Naive thymus-derived CD8-positive, alpha-beta T cell (primary cell): ENCODE measurements at places on chromosomes 6 and 20. TPM values are rescaled to one million over a fixed set of nuclear protein-coding genes. Genes with fewer than 3 reads are reported as not detected.

- H3K36me3 ChIP-seq = peaks cover 7% of the 10 kb centered on the region
- H3K4me1 ChIP-seq = no peaks in the 10 kb centered on the region
- no peak overlapping the region for H3K27ac ChIP-seq
These were observed 102.2 kb downstream of the DCDC2 start for GRCh38 chr6:24255676-24256075.

- H3K4me1 ChIP-seq = no peaks in the 10 kb centered on the region
- no peaks in the 10 kb centered on the region for H3K27me3 ChIP-seq
- H3K36me3 ChIP-seq = no peaks in the 10 kb centered on the region
These were observed 237.2 kb upstream of the ID4 start for GRCh38 chr6:19599796-19600464.

GRCh38 chr6:114648847-114649246 lies 306.0 kb upstream of the HS3ST5 start:
- no peaks in the 10 kb centered on the region for H3K27me3 ChIP-seq
- no peak overlapping the region for H3K27ac ChIP-seq
- no peaks in the 10 kb centered on the region for H3K4me1 ChIP-seq
- no peaks in the 10 kb centered on the region for H3K36me3 ChIP-seq
- DNase-seq = no peak

- no peak for DNase-seq
- H3K4me3 ChIP-seq = no peak overlapping the region
- H3K27me3 ChIP-seq = no peaks in the 10 kb centered on the region
- no peaks in the 10 kb centered on the region for H3K36me3 ChIP-seq
- peaks cover 7% of the 10 kb centered on the region for H3K4me1 ChIP-seq
These were observed 178.8 kb upstream of the SNX9 start for GRCh38 chr6:157644043-157644810.

TBX18 gene
- total RNA-seq = not detected

TCP11 gene
- total RNA-seq = not detected

GRCh38 chr6:68635412-68635705 lies 277 bp downstream of the ADGRB3 start:
- peak overlapping the region; percentile 79 for H3K4me3 ChIP-seq
- peaks cover 17% of the 10 kb centered on the region for H3K4me1 ChIP-seq
- peaks cover 70% of the 10 kb centered on the region for H3K27me3 ChIP-seq
- no peaks in the 10 kb centered on the region for H3K36me3 ChIP-seq
- no peak overlapping the region for H3K27ac ChIP-seq

DNA sequence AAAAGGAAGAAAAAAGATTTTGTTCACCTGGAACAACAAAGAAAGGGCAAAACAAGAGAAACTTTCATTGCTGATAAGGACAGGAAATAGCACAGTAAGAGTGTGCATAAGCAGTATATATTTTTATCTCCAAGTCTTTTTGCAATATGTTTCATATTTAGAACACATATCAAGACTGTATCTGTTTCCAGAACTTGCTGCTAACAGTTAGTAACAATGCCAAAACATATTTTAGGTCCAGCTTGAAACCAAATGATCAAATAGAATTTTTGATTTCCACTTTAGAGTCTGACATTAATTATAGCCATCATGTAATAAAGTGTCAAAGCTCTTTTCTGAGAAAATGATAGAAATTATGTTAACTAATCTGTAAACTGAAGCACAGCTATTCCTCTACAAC lies 143.5 kb upstream of the SUPT3H start:
- peaks cover 5% of the 10 kb centered on the region for H3K36me3 ChIP-seq
- no peaks in the 10 kb centered on the region for H3K27me3 ChIP-seq
- H3K4me3 ChIP-seq = no peak overlapping the region
- no peak for DNase-seq
- H3K4me1 ChIP-seq = peaks cover 2% of the 10 kb centered on the region

- no peak overlapping the region for H3K4me3 ChIP-seq
- H3K27ac ChIP-seq = no peak overlapping the region
- no peaks in the 10 kb centered on the region for H3K4me1 ChIP-seq
- no peaks in the 10 kb centered on the region for H3K36me3 ChIP-seq
These were observed 7.2 kb upstream of the SYNJ2 start for GRCh38 chr6:157974341-157974894.

DNA sequence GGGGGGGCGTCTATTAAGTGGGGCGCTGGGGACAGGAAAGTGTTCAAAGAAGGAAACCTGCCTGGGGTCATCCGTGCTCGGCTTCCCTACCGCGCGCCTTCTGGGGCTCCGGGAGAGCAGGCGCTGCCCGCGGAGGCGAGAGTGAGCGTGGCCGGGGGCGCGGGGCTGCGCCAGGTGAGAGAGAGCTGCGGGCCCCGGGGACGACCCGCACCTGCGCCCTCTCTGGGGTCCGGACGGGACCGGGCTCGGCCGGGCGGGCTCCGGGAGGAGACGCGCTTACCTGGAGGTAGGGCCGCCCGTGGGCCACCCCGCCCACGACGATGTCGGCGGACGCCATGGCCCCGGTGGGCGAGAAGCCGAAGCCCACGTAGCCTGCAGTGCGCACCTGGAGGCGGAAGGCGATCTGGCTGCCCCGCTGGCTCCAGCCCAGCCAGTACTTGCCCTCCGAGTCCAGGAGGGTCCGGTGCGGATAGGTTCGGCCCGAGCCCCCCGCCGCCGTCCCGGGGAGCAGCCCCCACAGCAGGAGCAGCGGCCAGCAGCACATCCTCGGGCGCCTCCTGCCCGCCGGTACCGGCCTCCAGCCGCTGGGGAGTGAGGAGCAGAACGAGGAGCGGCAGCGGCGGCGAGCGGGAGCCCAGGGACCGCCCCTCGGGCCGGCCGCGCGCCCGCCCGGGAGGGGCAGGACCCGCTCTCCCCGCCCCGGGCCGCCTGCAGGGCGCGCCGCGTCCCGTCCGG lies at the start of gene MOXD1:
TSS of gene MOXD1 (minus strand) at position 593 of the 735 bp plus-strand sequence. CDS start at position 544, 49 bp downstream.
- H3K4me3 ChIP-seq = peak within 1 kb of the TSS; percentile 54
- no peak for DNase-seq
- H3K36me3 ChIP-seq = no peaks in the 10 kb centered on the region

GRCh38 chr6:32070814-32071543 lies 32.8 kb downstream of the CYP21A2 start:
- no peaks in the 10 kb centered on the region for H3K27me3 ChIP-seq
- H3K4me1 ChIP-seq = no peaks in the 10 kb centered on the region
- peaks cover 4% of the 10 kb centered on the region for H3K36me3 ChIP-seq
- no peak overlapping the region for H3K4me3 ChIP-seq
- no peak for DNase-seq

OR2J1 gene
- not detected for total RNA-seq

DNA sequence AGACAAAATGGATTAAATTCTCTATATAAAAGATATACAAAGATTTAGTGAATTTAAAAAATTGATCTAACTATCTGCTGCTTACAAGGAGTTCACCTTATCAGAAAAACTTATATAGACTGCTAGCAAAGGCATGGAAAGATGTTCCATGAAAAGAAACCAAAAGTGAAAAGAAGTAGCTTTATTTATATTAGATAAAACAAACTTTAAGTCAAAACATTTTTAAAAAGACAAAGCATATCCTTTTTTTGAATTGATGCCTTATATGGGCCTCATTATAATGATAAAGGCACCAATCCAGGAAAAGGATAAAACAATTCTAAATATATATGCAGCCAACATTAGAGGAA lies 334.2 kb downstream of the MEI4 start:
- no peaks in the 10 kb centered on the region for H3K36me3 ChIP-seq
- H3K4me3 ChIP-seq = no peak overlapping the region
- no peaks in the 10 kb centered on the region for H3K4me1 ChIP-seq
- H3K27me3 ChIP-seq = no peaks in the 10 kb centered on the region
- no peak for DNase-seq

ENPP1 gene
- total RNA-seq = 0.47 TPM

DNA sequence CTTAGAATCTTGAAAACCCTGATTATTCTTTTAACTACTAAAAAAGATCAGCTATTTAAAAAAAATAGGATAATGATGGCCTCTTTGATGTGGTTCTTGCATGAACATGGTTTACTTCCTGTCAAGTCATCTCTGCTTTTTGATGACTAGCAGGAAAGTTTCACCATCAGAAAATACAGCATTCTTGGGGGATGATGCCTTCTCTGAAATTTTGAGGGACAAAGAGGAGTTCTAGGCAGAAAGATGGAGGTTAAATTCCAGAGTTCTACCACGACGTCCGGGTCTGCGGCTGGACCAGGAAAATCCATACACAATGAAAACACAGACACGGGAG lies 130.4 kb downstream of the OLIG3 start:
- H3K36me3 ChIP-seq = no peaks in the 10 kb centered on the region
- peaks cover 2% of the 10 kb centered on the region for H3K27me3 ChIP-seq
- H3K4me1 ChIP-seq = peaks cover 20% of the 10 kb centered on the region
- no peak for DNase-seq

SLC17A9 gene
- total RNA-seq = 11.3 TPM

PRKN gene
- 5.6 TPM for total RNA-seq

IL17F gene
- not detected for total RNA-seq

DNA sequence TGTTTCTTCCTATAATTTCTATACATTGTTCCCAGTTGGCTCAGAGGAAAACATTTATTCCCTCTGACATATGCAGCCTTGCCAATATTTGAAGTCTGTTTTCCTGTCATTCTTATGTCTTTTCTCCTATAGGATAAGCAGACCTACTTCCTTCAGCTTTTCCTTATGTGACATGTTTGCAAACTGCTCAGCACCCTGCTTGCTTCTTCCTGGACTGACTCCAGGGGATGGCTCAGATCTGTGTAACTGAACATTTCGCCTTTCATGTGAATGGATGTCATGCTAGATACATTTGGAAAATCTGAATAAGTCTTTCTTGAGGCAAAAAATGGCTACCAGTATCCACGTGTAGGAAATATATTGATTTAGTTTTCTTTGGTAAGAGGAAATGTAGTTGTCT lies 113.2 kb downstream of the CARMIL1 start:
- H3K4me3 ChIP-seq = no peak overlapping the region
- no peak overlapping the region for H3K27ac ChIP-seq
- H3K36me3 ChIP-seq = no peaks in the 10 kb centered on the region
- DNase-seq = no peak

DNA sequence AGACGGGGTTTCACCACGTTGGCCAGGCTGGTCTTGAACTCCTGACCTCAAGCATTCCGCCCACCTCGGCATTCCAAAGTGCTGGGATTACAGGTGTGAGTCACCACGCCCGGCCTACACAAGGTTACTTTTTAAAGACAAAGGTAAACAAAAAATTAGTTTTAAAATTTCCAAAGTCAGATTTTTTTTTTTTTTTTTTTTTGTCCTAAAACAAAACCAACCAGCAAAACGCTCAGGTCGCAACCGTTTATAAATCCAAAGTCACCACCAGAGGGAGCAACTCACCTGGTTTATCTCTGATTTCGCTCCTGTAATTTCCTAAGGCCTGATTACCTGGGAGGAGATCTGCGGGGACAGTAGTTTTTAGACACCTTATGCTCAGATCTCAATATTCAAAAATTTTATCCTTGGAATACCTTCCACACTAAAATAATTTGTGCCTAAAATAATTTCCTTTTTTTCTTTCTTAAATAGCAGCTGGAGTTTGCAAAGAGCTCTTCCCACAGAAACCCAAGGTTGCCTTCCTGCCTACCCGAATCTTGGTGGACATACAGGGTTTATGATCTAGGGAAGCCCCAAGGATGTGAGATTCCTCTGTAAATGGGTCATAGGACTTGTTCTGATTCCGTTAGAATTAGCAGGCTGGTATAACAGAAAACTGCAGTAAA lies 19.8 kb upstream of the TREM1 start:
- H3K4me1 ChIP-seq = peaks cover 6% of the 10 kb centered on the region
- H3K27ac ChIP-seq = no peak overlapping the region
- no peak for DNase-seq
- H3K36me3 ChIP-seq = no peaks in the 10 kb centered on the region

- H3K27me3 ChIP-seq = peaks cover 6% of the 10 kb centered on the region
- H3K4me3 ChIP-seq = no peak overlapping the region
- no peak overlapping the region for H3K27ac ChIP-seq
- no peaks in the 10 kb centered on the region for H3K36me3 ChIP-seq
These were observed 6.5 kb downstream of the MEP1A start for GRCh38 chr6:46799657-46800056.

NTSR1 gene
- not detected for total RNA-seq

GRCh38 chr20:42461965-42462593 lies 727.6 kb downstream of the PTPRT start:
- no peak for DNase-seq
- H3K36me3 ChIP-seq = no peaks in the 10 kb centered on the region
- H3K27me3 ChIP-seq = peaks cover 27% of the 10 kb centered on the region

- no peak overlapping the region for H3K27ac ChIP-seq
- no peaks in the 10 kb centered on the region for H3K4me1 ChIP-seq
- H3K27me3 ChIP-seq = peaks cover 11% of the 10 kb centered on the region
- no peaks in the 10 kb centered on the region for H3K36me3 ChIP-seq
These were observed 259.9 kb upstream of the SASH1 start for GRCh38 chr6:148082696-148083095.

MLN gene
- total RNA-seq = not detected

DSN1 gene
- 12.3 TPM for total RNA-seq

NRSN1 gene
- total RNA-seq = not detected

- DNase-seq = no peak
- no peak overlapping the region for H3K4me3 ChIP-seq
- H3K36me3 ChIP-seq = no peaks in the 10 kb centered on the region
- H3K27me3 ChIP-seq = no peaks in the 10 kb centered on the region
- H3K4me1 ChIP-seq = no peaks in the 10 kb centered on the region
These were observed 171.9 kb upstream of the PMEPA1 start for GRCh38 chr20:57881466-57882385.

DNA sequence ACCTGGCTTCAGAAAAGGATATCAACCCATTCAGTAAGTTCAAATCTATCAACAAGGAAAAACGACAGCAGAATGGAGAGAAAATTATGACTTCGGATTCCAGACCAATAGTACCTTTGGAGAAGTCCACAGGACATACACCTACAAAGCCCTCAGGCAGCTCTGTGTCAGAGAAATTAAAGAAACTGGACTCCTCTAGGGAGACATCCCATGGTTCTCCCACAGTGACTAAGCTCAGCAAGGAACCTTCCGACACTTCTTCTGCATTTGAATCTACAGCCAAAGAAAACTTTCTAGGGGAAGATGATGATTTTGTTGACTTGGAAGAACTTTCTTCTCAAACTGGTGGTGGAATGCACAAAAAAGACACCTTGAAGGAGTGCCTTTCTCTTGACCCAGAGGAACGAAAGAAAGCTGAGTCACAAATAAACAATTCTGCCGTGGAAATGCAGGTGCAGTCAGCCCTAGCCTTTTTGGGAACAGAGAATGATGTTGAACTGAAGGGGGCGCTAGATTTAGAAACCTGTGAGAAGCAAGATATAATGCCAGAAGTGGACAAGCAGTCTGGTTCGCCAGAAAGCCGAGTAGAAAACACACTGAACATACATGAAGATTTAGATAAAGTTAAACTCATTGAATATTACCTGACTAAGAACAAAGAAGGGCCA lies 67.4 kb upstream of the HINT3 start:
- no peak overlapping the region for H3K27ac ChIP-seq
- H3K4me3 ChIP-seq = no peak overlapping the region
- no peaks in the 10 kb centered on the region for H3K27me3 ChIP-seq
- H3K4me1 ChIP-seq = no peaks in the 10 kb centered on the region
